ENCODE measurements at places on chromosomes 1 and 21.

GRCh38 chr1:37233606-37234005, 199.3 kb upstream of the GRIK3 start:
- no peak for DNase-seq

DNA sequence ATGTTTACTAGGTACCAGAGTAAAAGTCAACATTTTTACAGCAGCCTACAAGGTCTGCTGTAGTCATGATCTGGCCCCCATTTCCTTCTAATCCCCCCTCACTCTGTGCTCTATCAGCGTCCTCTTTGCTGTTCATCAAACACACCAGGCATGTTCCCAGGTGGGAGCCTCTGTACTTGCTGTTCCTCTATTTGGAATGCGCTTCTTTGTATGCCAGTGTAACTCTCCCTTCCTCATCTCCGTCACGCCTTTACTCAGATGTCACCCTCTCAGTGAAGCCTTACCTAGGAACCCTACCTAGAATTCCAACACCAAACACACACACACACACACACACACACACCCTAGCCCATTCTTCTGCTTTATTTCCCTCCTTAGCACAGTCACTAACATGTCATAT, 21.0 kb downstream of the TP53BP2 start:
- no peak for DNase-seq

- no peak for DNase-seq
These were observed 205.9 kb downstream of the DSCAM start for GRCh38 chr21:40641042-40641441.

- no peak for DNase-seq
These were observed 105.6 kb downstream of the LRRC7 start for GRCh38 chr1:69673321-69673720.

- DNase-seq: no peak
These were observed 66.2 kb upstream of the RNPC3 start for GRCh38 chr1:103459346-103459745.

DNA sequence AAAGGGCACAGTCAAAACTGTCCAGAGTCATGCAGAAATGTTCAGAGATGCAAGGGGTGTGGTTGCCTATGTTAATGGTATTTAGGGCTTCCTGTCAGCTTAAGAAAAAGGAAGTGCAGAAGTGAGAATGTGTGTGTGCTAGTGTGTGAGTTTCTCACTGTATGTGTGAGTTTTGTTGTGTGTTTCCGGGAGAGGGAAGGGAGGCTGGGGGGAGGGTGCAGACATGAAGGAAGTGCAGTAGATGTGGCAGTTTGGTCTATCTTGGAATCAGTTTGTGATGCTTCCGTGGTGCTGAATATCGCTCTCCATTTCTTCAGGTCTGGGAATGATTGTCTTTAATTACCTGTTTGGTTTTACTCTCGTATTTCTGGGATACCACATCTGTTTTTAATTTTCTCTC, 16.5 kb upstream of the ATP6V1G3 start:
- peak; percentile 33 for DNase-seq

GRCh38 chr21:43292041-43292865, 123.4 kb downstream of the CRYAA start:
- no peak for DNase-seq

GRCh38 chr1:94215955-94216354, 21.4 kb downstream of the ARHGAP29 start:
- no peak for DNase-seq

- DNase-seq: no peak
These were observed 131.9 kb downstream of the BACH1 start for GRCh38 chr21:29430576-29430975.

DNA sequence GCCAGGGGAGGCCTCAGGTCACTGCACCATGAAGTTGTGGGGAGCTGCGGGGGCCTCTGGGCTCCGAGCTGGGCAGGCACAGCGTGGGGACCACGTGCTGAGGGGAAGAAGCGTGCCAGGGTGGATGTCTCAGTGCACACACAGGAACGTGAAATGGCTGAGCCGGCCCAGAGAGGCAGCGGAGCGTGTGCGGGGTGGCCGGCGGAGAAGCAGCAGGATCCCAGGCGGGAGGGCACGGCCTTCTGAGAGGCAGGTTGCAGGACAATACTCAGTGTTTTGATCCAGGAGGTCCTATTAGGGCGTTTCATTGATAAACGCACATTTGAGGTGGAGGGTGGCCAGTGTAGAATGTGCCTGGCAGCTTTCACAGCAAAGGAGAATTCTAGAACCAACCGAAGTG, 12.9 kb downstream of the TNFRSF14 start:
- no peak for DNase-seq

GRCh38 chr21:41606706-41607105, 98.7 kb upstream of the TMPRSS2 start:
- DNase-seq: no peak

- no peak for DNase-seq
These were observed 53.0 kb upstream of the AKT3 start for GRCh38 chr1:243903041-243903440.
